Occipital lobe (tissue), 3 donors: ENCODE measurements at places on chromosomes 2 and 18. TPM values are rescaled to one million over a fixed set of nuclear protein-coding genes. Genes with fewer than 3 reads are reported as not detected.

- DNase-seq: peak; percentile 84
Measured at GRCh38 chr2:96927405-96928171, 57.7 kb upstream of the SEMA4C start.

GRCh38 chr2:235472443-235472842, 21.4 kb upstream of the AGAP1 start:
- no peak for DNase-seq

DNA sequence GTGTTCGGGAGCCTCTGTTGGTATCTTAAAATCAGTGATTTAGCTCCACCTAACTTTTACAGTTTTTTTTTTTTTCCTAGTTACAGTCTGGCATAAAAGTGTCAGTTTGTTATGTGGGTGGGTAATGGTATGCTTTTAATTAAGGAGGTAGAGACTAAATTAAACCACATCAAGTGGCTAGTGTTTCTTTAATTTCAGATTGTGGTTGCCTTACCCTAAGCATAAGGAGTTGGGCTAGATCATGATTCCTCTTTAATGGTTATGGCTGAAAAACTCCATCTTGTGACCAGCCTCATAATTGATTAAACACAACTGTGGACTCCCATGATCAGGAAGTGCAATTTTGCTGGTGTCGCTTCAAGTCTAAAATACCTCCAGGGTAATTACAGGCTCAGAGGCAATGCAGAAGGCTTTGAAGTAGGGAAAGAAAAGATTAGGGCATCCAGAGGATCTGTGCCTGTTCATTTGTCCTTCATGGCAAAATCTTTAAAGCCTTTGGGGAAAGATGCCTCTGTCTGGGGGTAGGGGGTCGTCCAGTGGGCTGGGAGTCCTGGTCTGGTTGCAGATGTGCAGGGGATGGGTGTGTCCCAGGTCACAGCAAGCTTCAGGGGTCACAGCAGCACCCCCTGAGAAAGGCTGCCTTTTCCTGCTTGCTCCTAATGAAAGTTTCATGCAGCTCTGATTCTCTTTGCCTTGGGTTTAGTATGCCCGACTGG, 579.2 kb downstream of the BCL11A start:
- DNase-seq: no peak

DNA sequence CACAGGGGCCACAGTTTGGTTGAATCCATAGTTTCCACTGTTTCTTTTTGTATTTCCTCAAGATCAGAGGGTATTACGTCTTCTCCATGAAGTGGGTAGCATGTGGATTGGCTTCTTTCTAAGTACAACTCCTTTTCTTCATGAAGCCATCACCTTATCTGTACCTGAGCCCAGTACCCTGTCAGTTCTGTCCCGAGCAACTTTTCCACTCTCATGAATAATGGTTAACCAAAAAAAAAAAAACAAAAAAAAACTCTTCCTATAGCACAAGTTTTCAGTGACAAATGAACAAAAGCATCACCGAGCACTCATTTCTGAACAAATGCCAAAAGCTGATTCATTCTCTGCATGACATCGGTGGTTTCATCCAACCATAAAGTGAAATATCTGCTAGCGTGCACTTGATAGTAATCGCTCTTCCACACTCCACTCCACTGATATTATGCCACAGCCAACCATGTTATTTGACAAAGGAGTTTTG, 53.0 kb upstream of the CCDC150 start:
- DNase-seq: no peak

GRCh38 chr2:68753318-68753717, 18.7 kb downstream of the ARHGAP25 start:
- no peak for DNase-seq

DNA sequence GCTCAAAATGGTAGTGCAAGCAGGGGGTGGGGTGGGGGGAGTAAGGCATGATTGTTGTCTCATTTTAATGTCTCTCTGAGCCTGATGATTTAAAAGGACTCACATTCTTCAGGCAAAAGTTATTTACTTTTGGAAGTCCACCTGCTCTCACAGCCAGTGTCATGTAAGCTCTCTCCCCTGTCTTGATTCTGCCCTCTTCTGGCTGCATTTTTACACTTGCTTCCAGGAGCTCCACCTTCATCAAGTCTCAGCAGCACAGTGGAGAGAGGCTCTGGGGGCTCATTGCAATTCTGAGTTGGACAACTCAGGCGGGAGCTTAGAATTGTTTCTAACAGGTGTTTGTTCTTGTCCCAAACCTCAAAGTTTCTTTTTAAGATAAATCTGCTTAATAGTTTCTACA, 39.2 kb downstream of the GNAL start:
- no peak for DNase-seq

GRCh38 chr2:71951718-71952404, 195.8 kb downstream of the CYP26B1 start:
- DNase-seq: no peak

- no peak for DNase-seq
Measured at GRCh38 chr2:149038442-149039212, at the start of gene LYPD6B. TSS of gene LYPD6B (plus strand) at chr2:149038699. CDS start at chr2:149130949, 92,250 bp downstream.

GRCh38 chr2:212078103-212078502, 460.5 kb downstream of the ERBB4 start:
- DNase-seq: no peak

DNA sequence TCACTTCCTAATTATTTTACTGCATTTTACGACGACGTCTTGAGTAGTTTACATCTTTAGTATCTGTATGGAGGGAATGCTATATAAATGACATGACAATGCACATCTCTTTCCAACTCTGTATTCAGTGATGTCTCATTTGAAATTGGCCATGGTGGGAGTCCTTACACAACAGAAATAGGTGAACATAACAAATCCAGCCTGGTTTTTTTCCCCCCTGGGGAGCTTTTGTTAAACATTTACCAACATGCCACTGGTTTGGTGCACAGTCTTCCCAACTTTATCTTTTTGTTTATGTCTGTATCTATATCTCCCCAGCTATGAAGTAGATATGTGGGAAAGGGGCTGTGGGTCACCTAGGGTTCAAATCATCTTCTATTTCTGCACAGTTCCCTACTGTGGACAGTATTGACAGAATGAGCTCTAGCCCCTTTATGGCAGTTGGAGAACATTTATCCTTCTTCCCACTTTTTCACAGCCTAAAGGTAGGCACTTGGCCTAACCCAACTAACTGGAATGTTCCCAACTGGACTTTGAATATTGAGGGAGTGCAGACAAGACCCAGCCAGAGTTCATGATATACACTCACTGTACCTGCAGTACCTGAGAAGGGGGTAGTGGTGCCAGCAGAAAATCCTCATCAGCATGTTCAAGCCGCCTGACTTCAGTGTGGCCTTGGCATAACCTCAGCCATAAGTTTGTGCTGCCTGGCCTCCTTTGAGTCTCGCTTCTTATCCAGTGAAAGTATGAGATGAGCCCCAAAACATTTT, 5.7 kb upstream of the RTKN start:
- no peak for DNase-seq

GRCh38 chr2:43084699-43085091, 141.7 kb downstream of the ZFP36L2 start:
- no peak for DNase-seq

GRCh38 chr2:33317369-33318007, 159.0 kb upstream of the RASGRP3 start:
- DNase-seq: no peak

DNA sequence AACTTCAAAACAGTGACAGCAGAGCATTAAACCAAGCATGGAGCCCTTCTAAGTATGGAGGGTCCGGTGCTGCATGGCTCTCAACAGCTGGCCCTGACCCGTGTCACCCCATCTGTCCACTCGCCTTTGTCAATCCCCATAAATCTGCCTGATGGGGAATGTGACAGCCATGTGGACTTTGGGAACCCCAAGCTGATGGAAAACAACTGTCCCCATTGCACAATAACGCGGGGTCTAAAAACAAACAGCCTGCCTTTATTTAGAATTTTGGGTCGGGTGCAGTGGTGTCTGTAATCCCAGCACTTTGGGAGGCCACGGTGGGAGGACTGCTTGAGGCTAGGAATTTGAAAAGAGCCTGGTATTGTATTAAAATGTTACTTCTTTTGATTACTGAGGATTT, 17.1 kb upstream of the THADA start:
- no peak for DNase-seq

GRCh38 chr2:159807183-159808031, 9.4 kb upstream of the CD302 start:
- no peak for DNase-seq

DNA sequence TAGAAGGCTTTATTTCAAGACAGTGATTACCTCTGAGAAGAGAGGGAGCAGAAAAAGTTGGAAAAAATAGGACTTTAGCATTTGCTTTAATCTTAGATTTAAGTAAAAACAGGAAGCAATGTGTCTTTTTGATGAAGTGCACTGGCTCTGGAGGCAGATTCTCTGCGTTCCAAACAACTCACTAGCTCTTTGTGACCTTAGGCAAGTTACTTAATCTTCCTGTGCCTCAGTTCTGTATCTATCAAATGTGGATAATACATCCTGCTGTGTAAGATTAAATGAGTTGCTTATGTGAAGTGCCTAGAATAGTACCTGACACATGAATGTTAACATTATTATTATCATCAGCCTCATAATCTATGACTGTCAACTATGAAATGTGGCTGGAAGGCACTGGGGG, 42.3 kb downstream of the RPRD1A start:
- DNase-seq: no peak

GRCh38 chr2:240956935-240957655, 41.3 kb upstream of the SNED1 start:
- DNase-seq: no peak

GRCh38 chr2:143815082-143815481, 685.9 kb downstream of the ARHGAP15 start:
- DNase-seq: no peak

GRCh38 chr2:101296371-101296770, 12.1 kb downstream of the RNF149 start:
- DNase-seq: no peak

DNA sequence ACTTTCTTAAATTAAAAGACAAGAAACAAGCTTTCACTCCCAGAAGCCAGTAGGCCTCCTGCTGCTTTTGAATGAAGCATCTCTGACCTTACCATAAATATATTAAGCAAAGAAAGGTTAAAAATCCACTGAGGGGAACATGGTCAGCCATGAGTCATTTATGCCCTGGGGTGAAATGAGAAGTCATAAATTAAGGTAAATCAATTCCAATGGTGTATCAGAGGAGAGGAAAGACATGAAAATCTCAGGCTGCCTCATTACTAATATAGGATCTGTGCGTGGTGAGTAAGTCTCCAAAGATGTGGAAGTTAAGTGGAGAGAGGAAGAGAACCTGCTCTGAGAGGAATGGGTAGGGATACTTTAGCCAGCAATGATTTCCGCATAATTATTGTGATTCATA, 292.3 kb upstream of the CHAC2 start:
- no peak for DNase-seq

- no peak for DNase-seq
Measured at GRCh38 chr2:85151026-85151425, 17.8 kb downstream of the TCF7L1 start.

DNA sequence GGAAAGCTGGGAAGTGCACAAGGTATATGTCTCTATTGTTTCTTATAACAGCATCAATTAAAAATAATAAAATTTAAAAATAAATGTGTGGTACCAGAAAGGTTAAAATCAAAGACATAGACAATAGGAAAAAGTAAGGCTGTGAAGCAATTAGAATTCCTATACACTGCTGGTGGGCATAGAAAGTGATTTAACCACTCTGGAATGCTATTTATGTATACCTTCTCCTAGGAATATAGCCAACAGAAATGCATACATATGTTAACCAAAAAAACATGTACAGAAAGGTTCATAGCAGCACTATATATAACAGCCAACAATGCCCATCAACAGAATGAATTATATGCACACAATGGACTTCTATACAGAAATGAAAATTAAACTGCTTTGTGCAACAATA, 43.0 kb downstream of the WDSUB1 start:
- no peak for DNase-seq

GRCh38 chr2:239229545-239230279, 171.1 kb downstream of the HDAC4 start:
- DNase-seq: no peak

CNGA3 gene
- total RNA-seq: 4.4 TPM

DNAJC5G gene
- total RNA-seq: not detected

IL1RN gene
- not detected for total RNA-seq

GCG gene
- not detected for total RNA-seq

EFHD1 gene
- total RNA-seq: 1.1 TPM

ABCG5 gene
- total RNA-seq: under 0.01 TPM

CSRNP3 gene
- total RNA-seq: 246 TPM

SLC9A4 gene
- 0.62 TPM for total RNA-seq

RTP5 gene
- total RNA-seq: 2.5 TPM

AQP12B gene
- not detected for total RNA-seq

STAT4 gene
- 1.2 TPM for total RNA-seq

KLHL29 gene
- total RNA-seq: 8.4 TPM

MTERF4 gene
- total RNA-seq: 40.2 TPM

STAT1 gene
- 29.8 TPM for total RNA-seq

IL36A gene
- not detected for total RNA-seq
